Lung microvascular endothelial cell (primary cell): ENCODE measurements at places on chromosomes 2 and 18.

DNA sequence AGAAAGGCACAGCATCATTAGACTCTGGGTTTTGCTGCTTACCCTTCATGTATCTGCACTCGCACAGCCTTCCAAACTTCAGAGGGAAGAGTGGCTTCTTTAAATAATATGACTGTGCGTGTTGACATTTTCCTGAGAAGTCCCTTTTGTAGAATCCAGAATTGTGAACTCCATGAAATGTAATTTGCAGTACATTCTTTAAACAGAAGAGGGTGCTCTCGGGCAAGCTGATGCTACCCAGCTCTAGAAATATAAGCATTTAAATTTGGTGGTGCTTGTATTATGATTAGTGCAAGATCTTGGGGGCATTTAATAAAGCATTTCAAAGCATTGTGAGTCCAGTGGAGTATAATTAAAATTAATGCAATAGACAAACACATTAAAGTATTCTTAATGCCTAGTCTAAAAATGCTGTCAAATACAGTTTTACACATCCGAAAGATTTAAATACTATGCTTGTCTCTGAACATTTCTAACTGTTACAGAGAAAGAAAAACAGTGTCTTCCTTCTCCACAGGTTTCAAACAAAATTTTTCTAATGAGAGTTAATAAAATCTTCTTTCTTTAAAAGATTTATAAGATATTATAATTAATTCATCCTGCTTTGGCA lies 17.3 kb upstream of the GTF2A1L start:
- peak; percentile 45 for DNase-seq

DNA sequence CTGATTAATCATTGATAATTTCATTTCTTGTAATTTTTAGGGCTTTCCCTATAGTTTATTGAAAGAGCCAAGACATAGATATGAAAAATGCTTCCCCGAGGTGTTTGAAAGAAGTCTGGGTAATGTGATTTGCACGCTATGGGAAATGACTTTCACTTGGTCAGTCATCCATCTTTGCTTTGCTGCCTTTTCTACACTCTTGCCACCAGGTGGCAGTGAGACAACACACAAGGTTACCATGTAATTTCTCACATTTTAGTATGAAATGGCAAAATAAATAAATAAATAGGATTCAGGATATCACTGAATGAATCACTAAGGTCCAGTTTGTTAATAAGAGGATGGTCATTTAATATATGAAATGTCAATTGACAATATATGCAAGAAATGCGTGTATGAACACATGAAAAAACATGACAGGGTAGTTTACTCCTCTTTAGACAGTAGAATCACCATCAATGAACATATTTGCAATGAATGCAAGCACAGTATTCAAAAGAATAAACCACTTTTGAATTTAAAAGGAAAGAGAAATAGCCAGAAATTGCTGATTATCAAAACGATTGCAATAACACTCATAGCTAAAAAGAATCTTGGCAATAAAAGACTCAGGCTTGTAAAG lies 52.2 kb upstream of the KCNH7 start:
- DNase-seq, result peak; percentile 70

DNA sequence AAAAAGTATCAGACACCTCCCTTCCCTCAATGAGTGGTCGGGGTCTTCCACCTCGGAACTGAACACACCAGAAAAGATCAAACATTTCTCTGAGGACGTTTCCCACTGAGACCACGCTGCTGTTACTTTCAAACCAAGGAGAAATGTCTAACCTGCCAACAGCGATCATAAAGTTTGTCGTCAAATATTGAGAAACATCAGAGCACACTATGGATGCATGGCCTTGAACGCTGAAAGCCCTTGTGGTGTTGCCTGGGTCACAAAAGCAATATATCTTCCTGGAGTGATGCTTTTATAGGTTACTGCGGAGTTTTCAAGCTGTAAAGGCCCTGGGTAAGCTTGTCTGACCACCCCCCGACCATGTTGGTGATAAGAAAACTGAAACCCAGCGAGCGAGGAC lies 70.2 kb upstream of the ID2 start:
- no peak for DNase-seq

- DNase-seq, result peak; percentile 40
These were observed 88.0 kb downstream of the ACTR3 start for GRCh38 chr2:113977660-113978523.

- DNase-seq, result no peak
These were observed 11.8 kb downstream of the CEP68 start for GRCh38 chr2:65067806-65068553.

DNA sequence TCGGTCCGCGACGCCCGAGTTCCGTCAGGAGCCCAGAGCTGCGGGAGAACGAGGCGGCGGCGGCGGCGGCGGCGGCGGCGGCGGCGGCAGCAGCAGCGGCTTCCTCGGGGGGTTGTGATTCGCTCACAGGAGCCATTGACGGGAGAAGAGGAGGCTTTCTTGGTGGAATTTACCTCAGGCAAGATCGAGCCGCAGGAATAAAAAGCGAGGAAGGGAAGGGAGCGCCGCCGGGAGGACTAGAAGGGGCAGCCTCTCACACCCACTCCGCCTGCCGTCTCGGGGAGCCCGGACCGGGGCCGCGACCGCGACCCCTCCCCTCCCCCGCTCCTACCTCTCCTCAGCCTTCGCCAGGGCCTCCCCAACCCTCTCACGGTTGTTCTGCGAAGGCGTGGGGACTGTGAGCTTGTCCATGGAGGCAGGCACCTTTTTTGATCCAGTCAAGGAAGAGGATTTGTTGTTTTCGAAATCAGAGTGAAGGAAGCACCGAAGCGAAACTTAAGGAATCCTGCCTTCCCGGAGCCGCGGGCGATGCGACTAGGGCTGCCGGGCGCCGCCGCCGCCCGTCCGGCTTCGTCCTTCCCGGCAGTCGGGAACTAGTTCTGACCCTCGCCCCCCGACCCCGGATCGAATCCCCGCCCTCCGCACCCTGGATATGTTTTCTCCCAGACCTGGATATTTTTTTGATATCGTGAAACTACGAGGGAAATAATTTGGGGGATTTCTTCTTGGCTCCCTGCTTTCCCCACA lies 506 bp downstream of the BMPR2 start:
- peak; percentile 50 for DNase-seq

DNA sequence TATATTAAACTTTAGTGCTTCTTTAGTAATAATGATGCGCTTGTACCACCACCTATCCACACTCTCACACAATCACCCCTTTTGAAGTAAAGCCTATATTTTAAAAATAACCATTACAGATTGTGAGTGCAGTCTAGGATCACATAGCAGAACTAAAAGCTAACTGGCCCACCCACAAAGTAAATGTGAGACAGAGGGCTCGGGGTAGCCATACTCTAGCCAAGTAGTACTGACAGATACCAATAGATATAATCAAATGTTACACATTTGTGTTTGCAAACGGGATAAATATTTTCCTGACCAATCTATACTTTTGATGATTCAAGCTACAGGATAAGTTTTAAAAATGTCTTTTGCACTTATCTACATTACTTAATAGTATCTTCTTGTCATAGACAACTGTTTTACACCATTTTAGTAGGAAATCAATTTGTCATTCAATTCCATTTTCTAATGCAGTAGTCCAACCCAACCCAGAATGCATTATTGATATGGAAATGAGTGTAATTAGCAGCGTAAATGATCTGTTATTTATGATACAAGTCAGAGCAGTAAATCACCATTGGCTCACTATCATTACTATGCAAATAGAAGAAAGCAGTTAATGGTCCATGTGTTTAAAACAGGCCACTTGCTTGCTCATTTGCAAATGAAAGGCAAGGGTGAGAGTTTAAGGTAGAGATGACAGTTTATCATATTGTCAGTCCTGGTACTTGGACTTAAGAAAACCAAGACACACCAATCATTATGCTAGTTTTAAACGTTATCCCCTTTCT lies 111.8 kb downstream of the ERBB4 start:
- DNase-seq, result no peak

DNA sequence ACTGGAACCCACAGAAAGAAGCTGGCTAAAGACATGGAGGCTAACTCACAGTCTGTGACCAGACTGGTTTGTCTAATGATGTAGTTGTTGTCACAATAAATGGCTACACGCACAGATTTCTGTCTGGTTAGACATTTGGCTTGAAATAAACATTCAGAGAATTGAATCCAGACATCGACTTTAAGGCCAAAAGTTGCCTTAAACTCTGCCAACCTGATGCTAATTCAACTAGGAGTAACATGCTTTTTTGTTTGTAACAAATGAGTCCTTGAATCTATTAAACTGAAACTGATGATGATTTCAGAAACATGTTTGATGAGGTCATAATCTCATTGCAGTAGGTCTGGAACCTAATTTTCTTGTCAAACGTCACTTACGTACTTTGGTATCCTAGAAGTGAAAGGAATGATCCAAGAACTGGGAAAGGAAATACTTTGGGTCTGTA lies 123.8 kb downstream of the ERBB4 start:
- no peak for DNase-seq

DNA sequence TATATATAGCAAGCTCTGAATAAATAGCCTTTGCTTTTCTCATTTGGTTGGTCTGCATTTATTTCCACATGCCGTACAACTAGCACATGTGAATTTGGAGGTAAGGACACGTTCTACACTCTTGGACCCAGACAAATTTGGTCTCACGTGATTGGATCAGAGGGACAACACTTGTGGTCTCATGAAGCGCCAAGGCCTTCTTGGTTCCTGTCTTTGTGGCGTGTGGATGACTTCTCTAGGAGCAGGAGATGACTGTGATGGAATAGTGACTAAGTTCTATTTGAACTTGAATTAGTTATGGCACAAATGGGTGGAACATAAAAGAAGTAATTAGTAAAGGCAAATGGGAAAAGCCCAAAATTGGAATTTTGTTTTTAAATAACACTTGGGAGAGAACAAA lies 206.9 kb downstream of the BCL2 start:
- no peak for DNase-seq

GRCh38 chr2:59232394-59233165 lies 991.5 kb upstream of the FANCL start:
- DNase-seq, result no peak
